ENCODE measurements at places on chromosomes 2 and 18.

- DNase-seq, result no peak
Observed at GRCh38 chr2:127429844-127430425, 11.7 kb downstream of the PROC start.

GRCh38 chr2:137910641-137911040, 53.6 kb upstream of the HNMT start:
- DNase-seq, result no peak

GRCh38 chr18:74793746-74794145, 196.1 kb downstream of the ZNF407 start:
- no peak for DNase-seq

DNA sequence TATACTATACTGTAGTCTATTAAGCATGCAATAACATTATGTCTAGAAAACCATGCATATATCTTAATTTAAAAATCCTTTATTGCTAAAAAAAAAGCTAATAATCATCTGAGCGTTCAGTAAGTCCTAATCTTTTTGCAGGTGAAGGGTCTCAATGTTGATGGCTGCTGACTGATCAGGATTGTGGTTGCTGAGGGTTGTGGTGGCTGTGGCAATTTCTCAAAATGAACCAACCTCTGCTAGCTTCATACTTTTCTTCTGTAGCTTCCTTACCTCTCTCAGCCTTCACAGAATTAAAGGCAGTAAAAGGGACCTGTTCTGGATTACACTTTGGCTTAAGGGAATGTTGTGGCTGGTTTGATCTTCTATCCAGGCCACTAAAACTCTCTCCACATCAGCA, 235.8 kb downstream of the NBAS start:
- DNase-seq, result no peak

DNA sequence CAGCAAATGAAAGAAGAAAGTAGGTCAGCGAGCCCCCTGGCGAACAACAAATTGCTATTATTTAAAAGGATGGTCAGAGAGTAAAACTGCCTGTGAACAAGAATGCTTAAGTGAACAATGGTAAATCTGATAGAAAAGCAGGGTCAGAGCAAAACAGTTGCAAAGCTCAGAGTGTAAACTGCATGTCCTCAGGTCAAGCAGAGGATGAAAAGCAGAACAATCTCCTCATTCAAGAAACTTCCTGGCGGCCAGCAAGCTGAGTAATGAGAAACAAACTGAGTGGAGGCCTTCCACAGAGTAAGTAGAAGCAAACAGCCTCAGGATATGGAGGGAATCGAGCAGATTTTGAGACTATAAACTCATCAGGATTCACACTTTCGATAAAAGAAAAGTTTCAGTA, 117.9 kb downstream of the PPP1R1C start:
- DNase-seq, result no peak

DNA sequence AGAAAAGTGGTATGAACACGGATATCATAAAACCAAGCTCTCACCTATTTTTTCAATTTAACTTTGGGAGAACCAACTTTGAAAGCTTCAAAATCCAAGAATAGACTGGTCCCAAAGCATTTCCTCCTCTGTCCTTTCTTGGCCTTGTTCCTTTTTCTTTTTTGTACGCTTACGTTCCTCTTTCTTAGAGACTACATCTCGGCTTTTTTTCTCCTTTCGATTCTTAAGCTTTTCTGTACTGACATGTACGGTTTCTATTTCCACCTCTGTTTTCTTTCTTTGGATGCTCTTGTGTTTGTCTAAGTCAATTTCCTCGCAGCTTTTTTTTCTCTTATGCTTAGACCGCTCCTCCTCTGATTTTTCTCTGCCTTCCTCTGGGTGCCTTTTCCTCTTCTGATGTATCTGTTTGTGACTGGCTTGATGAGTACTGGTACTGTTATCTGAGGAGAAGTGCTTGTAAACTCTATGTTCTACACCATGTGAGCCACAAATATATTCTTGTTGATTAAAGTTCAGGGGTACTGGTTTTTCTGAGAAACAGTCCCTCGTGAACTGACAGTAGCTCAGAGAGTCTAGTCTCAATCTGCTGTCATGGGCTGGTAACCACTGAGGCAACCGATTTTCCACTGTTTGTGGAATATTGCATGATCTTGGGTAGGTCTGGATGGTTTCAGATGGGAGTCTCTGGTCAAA, 11.5 kb upstream of the RNU2-63P start:
- DNase-seq, result no peak

Data from NCI-H1105 (cell line).